Brain microvascular endothelial cell (primary cell): ENCODE measurements at places on chromosomes 13 and 19.

DNA sequence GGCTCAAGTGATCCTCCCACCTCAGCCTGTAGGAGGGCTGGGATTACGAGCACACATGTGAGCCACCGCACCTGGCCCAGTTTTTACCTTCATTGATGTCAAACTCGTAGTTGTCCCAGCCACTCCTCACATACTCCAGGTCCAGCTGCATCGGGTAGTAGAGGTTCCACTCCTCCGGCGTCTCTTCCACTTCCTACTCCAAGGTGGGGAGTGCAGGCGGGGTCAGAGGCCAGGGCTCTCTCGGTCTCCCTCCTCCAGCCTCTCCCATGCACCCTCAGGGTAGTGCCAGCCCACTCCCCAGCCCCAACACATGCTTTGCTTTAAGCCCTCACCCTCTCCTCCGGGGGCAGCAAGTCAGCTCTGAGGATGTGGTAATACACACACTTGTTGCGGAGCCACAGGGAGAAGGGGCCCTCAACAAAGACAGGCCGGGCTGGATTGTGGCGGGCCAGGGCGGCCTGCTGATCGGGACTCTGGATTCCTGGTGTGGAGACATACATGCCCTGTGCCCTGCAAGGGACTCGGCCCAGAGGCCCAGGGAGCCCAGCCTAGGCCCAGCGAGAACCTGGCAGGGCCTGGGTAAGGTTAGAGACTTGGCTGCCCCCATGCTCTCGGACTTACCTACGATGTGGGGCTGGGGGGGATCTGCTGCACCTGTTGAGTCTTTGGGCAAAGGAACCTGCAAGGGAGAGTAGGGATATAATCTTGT lies 1.9 kb upstream of the ZNF653 start:
- DNase-seq = no peak

DNA sequence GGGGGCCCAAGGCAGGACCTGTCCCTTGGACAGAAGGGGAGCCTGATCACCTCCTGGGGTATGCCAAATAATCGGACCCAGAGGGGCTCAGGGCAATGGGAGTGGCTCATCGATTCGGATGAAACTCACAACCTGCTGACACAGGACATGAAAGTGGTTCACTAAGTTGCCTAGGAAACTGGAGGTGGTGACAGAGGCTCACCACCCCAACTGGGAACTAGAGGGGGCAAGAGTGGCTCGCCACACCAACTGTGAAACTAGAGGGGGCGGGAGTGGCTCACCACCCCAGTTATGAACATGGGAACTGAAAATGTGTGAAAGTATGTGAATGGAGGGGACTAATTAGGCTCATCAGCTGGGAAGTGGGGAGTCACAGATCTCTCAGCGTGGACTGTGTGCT lies 46.3 kb upstream of the ZNF737 start:
- DNase-seq = no peak

- peak; percentile 54 for DNase-seq
These were observed 1.2 kb downstream of the CDC34 start for GRCh38 chr19:532561-533363.

- DNase-seq = no peak
These were observed 4.2 kb downstream of the DPP9 start for GRCh38 chr19:4719499-4719866.

DNA sequence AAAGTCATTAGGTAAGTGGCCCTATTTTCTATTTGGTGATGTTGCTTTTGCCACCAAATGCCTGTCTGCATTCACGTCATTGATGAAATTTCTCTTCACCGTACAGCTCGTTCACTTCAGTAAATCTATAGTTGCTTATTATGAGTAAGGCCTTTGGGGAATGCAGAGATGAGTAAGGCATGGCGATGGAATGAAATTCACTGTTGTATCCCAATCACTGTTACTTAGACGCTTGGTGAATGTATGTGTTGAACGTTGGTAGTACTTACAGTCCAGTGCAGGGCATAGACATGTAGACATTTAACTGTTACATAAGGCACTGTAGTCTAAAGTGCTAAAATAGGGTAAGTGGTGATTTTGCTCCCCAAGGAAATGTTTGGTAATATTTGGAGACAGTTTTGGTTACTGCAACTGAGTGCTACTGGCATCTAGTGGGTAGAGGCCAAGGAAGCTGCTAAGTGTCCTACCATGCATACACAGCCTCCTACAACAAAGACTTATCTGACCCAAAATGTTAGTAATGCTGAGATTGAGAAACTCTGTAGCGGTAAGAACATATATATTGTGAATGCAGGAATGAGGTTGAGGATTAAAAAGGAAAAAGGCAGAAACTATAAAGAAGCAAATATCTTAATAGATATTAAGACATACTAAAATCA lies 5.8 kb downstream of the AKAP11 start:
- peak; percentile 44 for DNase-seq

- DNase-seq = no peak
These were observed 9.8 kb downstream of the ECSIT start for GRCh38 chr19:11519138-11519537.

DNA sequence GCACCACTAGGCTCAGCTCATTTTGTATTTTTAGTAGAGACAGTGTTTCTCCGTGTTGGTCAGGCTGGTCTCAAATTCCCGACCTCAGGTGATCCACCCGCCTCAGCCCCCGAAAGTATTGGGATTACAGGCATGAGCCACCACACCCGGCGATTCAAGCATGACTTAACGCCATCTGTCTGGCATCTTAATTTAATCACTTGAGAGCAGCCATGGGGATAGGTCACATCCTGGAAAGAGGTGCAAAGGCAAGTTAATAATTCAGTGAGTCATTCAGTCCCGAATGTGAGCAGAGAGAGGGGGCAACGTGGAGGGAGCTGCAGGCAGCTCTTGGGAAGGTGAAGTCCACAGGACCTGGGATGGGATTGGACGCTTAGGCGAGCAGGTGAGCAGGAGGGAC lies 31.7 kb upstream of the USP29 start:
- DNase-seq = no peak

GRCh38 chr19:6481541-6482342 lies at the start of gene DENND1C:
TSS of gene DENND1C (minus strand) at chr19:6481787. CDS start at chr19:6481695, 92 bp downstream.
- DNase-seq = no peak

- DNase-seq = peak; percentile 73
These were observed 53.7 kb downstream of the RASA3 start for GRCh38 chr13:114078461-114079451.

- DNase-seq = no peak
These were observed 11.5 kb upstream of the CLASRP start for GRCh38 chr19:45027371-45027770.

DNA sequence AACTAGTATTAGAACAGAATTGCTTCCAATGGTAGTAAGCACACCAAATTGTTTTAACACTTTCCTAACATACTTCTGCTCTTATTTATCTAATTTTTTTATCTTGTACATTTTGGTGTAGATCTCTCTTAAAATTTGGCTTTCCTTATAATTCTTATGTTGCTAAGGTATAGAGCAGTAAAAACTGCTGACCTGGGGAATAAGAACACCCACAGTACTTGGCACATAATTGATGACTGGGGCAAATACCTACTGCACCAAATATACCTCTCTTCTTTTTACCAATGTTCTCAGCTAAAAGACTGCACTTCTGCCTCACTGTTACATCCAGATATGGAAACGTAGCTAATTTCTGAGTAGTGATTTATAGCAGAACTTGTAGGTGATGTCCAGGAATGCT lies 642.2 kb downstream of the LIG4 start:
- no peak for DNase-seq

GRCh38 chr13:42075517-42075916 lies 27.1 kb downstream of the DGKH start:
- no peak for DNase-seq

DNA sequence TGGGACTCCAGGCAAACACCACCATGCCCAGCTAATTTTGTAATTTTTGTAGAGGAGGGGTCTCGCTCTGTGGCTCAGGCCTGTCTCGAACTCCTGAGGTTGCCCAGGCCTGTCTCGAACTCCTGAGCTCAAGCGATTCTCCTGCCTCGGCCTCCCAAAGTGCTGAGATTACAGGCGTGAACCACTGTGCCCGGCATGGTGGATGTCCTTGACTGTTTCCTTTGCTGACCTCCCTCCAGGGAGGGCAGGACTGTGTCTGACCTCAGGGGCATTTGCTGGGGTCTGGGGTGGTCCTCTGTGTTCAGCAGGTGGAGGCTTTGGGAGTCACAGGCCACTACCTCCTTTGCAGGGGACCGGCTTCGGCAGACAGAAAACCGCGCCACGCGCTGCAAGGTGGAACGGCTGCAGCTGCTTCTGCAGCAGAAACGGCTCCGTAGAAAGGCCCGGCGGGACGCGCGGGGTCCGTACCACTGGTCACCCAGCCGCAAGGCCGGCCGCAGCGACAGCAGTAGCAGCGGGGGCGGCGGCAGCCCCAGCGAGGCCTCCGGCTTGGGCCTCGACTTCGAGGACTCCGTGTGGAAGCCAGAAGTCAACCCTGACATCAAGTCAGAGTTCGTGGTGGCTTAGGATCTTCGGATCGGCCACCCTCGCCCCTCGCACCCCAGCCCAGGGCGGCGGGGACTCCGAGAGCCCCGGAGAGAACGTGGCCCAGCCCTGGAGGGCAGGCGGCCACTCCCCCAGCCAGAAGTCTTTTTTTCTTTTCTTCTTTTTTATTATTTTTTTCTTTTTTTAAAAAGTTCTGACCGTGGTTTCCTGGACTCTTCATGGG lies 8.5 kb downstream of the MIDN start:
- no peak for DNase-seq

GRCh38 chr19:16347706-16348105 lies 23.1 kb downstream of the KLF2 start:
- DNase-seq = no peak

GRCh38 chr13:25874064-25874737 lies 177.6 kb downstream of the SHISA2 start:
- DNase-seq = no peak

- no peak for DNase-seq
These were observed at the start of gene KCTD4 for GRCh38 chr13:45200701-45201232. TSS of gene KCTD4 (minus strand) at chr13:45201045. CDS start at chr13:45194567, 6,478 bp downstream.

DNA sequence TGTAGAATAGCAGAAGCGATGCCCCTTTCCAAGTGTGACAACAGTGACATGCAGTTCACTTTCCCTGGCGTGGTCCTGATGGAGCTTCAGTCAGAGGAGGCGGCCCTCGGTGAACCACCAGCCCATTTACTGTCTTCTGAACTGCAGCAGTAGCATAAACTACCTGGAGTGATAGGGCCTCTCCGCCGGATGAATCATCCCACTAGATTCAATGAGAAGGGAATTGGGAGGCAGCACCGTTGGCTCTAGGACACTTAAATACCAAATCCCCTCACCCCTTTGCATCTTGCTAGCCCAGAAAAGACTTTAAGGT lies 112.8 kb upstream of the GPR12 start:
- no peak for DNase-seq

DNA sequence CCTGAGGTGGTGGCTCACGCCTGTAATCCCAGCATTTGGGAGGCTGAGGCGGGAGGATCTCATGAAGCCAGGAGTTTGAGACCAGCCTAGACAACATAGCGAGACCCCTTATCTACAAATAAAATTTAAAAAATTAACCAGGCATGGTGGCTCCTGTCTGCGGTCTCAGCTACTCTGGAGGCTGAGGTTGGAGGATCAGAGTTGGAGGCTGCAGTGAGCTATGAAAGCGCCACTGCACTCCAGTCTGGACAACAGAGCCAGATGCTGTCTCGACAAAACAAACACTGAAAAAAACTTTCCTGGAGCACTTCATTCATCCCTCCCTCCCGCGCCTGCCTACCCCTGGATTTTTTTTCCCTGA lies 665 bp upstream of the ATG4D start:
- no peak for DNase-seq

- DNase-seq = no peak
These were observed 13.8 kb upstream of the KLF5 start for GRCh38 chr13:73045031-73045430.

GRCh38 chr19:30068528-30069395 lies 126.7 kb downstream of the URI1 start:
- no peak for DNase-seq

DNA sequence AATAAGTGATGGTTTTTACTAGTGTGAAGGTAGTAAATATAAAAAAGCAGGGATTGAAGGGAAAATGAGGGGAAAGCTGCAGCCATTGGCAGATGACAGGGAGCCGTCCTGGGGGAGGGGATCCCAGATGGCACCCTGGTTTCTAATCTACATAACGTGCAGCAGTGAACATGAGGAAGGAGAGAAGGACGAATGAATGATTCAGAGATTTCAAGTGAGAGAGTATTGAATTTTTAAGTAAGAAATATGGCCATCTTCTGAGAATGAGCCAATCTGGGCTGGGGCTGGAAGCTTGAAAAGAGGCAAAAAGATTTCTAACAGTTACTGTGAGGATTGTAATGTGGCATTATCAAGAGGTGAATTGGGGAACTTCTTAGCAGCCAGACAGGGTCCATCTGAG lies 414.2 kb downstream of the MYO16 start:
- no peak for DNase-seq

DNA sequence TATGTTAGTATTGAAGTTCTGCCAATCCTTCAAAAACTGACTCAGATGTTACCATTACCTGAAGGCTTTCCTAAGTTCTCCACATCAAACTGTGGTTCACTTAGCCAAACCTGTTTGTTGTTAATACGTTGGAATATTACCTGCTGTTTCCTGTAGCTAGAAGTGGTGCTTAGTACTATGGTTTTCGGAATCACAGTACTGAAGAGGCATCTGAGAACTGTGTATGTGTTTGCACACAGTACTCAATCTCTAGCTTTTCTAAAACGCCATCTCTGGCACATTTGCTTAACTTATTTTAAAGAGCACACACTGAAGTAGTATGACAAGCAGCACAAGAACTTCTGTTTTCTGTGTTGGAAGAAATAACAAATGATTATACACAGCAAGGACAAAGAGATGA lies 248.2 kb downstream of the SHISA2 start:
- no peak for DNase-seq
